Lung (tissue), 17 donors: ENCODE measurements at places on chromosomes 1 and 21. TPM values are rescaled to one million over a fixed set of nuclear protein-coding genes. Genes with fewer than 3 reads are reported as not detected.

Gene HSPG2
- polyA plus RNA-seq: 100 TPM

Gene DUSP23
- polyA plus RNA-seq: 244 TPM

Gene SLC44A5
- 0.10 TPM for polyA plus RNA-seq

Gene LIX1L
- polyA plus RNA-seq: 7.0 TPM

Gene CACNA1E
- polyA plus RNA-seq: 0.32 TPM

Gene IRF6
- polyA plus RNA-seq: 9.0 TPM

Gene EGLN1
- 13.4 TPM for polyA plus RNA-seq

Gene SELE
- polyA plus RNA-seq: 2.1 TPM

Gene INAVA
- 7.4 TPM for polyA plus RNA-seq

Gene LCE1E
- polyA plus RNA-seq: not detected

Gene JAM2
- 11.1 TPM for polyA plus RNA-seq

Gene TRIM67
- under 0.01 TPM for polyA plus RNA-seq

Gene FAM110D
- polyA plus RNA-seq: 3.1 TPM

Gene SLC5A9
- 2.4 TPM for polyA plus RNA-seq

GRCh38 chr1:169094897-169095569, 11.5 kb upstream of the ATP1B1 start:
- H3K4me3 ChIP-seq: no peak overlapping the region
- no peaks in the 10 kb centered on the region for H3K27me3 ChIP-seq
- no peaks in the 10 kb centered on the region for H3K36me3 ChIP-seq
- no peak overlapping the region for H3K27ac ChIP-seq
- no peaks in the 10 kb centered on the region for H3K4me1 ChIP-seq

GRCh38 chr1:78519446-78519845, 28.7 kb downstream of the PTGFR start:
- H3K36me3 ChIP-seq: no peaks in the 10 kb centered on the region
- no peak for DNase-seq
- H3K4me1 ChIP-seq: no peaks in the 10 kb centered on the region
- H3K4me3 ChIP-seq: no peak overlapping the region
- no peak overlapping the region for H3K27ac ChIP-seq

GRCh38 chr1:32958827-32959226, 5.8 kb downstream of the RNF19B start:
- no peak overlapping the region for H3K4me3 ChIP-seq
- no peak for DNase-seq
- peaks cover 2% of the 10 kb centered on the region for H3K36me3 ChIP-seq
- H3K27ac ChIP-seq: no peak overlapping the region
- peaks cover 4% of the 10 kb centered on the region for H3K4me1 ChIP-seq
- H3K27me3 ChIP-seq: no peaks in the 10 kb centered on the region

- H3K4me3 ChIP-seq: no peak overlapping the region
- peak; percentile 78 for DNase-seq
- H3K4me1 ChIP-seq: no peaks in the 10 kb centered on the region
- H3K27me3 ChIP-seq: no peaks in the 10 kb centered on the region
Measured at GRCh38 chr1:229258031-229258756, 12.7 kb upstream of the RAB4A start.

GRCh38 chr1:86018283-86018923, 138.2 kb downstream of the COL24A1 start:
- H3K4me3 ChIP-seq: no peak overlapping the region
- H3K36me3 ChIP-seq: peaks cover 10% of the 10 kb centered on the region
- no peaks in the 10 kb centered on the region for H3K4me1 ChIP-seq
- no peak overlapping the region for H3K27ac ChIP-seq

GRCh38 chr1:59561796-59562195, 253.0 kb upstream of the HOOK1 start:
- H3K27ac ChIP-seq: no peak overlapping the region
- no peaks in the 10 kb centered on the region for H3K36me3 ChIP-seq
- H3K4me1 ChIP-seq: no peaks in the 10 kb centered on the region
- H3K27me3 ChIP-seq: no peaks in the 10 kb centered on the region
- no peak overlapping the region for H3K4me3 ChIP-seq
- DNase-seq: no peak

- DNase-seq: peak; percentile 41
- no peak overlapping the region for H3K27ac ChIP-seq
- H3K4me1 ChIP-seq: no peaks in the 10 kb centered on the region
- no peak overlapping the region for H3K4me3 ChIP-seq
Measured at GRCh38 chr1:112263453-112263852, 132.6 kb upstream of the CTTNBP2NL start.

GRCh38 chr1:236142253-236143103, at the start of gene GPR137B:
Gene GPR137B, plus strand, starts transcription at chr1:236142539. Its CDS starts 84 bp downstream, at chr1:236142623.
- no peaks in the 10 kb centered on the region for H3K4me1 ChIP-seq
- peak within 1 kb of the TSS; percentile 57 for H3K4me3 ChIP-seq
- H3K36me3 ChIP-seq: no peaks in the 10 kb centered on the region
- H3K27ac ChIP-seq: peak within 1 kb of the TSS; percentile 67

GRCh38 chr1:51253691-51254090, 17.6 kb downstream of the RNF11 start:
- DNase-seq: no peak
- H3K27ac ChIP-seq: no peak overlapping the region
- H3K36me3 ChIP-seq: no peaks in the 10 kb centered on the region
- H3K4me1 ChIP-seq: peaks cover 4% of the 10 kb centered on the region
- no peaks in the 10 kb centered on the region for H3K27me3 ChIP-seq

GRCh38 chr1:24558902-24559791, 3.3 kb downstream of the NCMAP start:
- H3K27ac ChIP-seq: no peak overlapping the region
- H3K4me1 ChIP-seq: no peaks in the 10 kb centered on the region
- H3K36me3 ChIP-seq: no peaks in the 10 kb centered on the region
- H3K4me3 ChIP-seq: no peak overlapping the region
- no peaks in the 10 kb centered on the region for H3K27me3 ChIP-seq
- peak; percentile 42 for DNase-seq

DNA sequence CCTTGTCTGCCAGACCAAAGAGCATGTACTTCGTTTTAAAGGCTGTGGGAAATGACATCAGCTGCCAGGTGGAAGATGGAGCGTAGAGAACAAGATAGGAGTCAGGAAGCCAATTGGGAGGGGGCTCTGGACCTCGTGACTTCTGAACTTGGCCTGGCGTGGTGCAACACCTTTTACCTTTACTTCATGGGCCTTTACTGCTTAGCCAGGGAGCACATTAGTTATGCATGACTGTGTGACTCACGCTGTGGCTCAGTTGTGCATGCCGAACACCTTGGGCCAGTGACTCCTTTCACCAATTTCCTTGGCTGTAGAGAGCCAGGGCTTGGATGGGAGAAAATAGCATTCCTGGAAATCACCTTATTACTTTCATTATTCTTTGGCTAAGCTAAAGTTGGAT, 7.2 kb downstream of the XCL1 start:
- no peak overlapping the region for H3K27ac ChIP-seq
- no peaks in the 10 kb centered on the region for H3K27me3 ChIP-seq
- no peak for DNase-seq
- no peak overlapping the region for H3K4me3 ChIP-seq
- no peaks in the 10 kb centered on the region for H3K4me1 ChIP-seq
- no peaks in the 10 kb centered on the region for H3K36me3 ChIP-seq

DNA sequence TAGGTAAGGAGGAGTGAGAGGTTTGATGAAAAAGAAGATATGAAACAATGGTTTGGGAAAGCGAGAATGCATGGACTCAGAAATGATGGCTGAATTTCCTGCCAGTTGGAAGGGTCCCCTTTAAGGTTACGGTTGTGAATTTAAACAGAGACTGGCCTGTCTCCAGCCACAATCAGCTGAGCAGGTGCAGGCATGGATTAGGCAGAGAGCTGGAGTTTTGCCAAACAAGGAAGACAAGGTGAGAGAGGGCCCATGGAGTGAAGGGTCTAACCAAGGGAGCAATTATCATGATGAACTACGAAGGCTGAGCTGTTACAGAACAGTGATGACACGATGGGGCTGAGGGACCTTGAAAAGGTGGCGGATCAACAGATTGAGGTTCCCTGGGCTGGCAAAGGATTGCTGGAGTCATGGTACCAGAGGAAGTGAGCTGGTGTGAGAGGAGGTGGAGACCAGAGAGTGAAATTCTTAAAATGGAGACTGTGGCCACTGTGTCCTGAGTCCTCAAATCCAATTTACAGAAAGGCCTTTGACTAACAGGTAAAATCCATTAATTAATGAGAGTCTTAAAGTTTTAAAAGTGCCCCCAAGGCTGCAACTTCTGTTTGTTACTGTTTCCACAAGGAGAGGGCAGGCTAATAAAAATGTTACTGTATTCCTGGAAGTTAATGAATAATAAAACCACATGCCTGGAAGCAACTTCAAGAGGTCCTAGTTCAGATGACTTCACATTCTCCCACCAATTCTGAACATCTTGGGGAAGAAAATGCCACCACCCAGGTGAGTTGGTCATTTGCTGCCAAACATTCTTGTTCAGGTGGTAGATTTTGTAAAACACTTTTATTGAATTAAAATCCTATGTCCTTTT, 41.5 kb downstream of the LHX9 start:
- no peaks in the 10 kb centered on the region for H3K27me3 ChIP-seq
- H3K27ac ChIP-seq: no peak overlapping the region
- H3K36me3 ChIP-seq: no peaks in the 10 kb centered on the region

DNA sequence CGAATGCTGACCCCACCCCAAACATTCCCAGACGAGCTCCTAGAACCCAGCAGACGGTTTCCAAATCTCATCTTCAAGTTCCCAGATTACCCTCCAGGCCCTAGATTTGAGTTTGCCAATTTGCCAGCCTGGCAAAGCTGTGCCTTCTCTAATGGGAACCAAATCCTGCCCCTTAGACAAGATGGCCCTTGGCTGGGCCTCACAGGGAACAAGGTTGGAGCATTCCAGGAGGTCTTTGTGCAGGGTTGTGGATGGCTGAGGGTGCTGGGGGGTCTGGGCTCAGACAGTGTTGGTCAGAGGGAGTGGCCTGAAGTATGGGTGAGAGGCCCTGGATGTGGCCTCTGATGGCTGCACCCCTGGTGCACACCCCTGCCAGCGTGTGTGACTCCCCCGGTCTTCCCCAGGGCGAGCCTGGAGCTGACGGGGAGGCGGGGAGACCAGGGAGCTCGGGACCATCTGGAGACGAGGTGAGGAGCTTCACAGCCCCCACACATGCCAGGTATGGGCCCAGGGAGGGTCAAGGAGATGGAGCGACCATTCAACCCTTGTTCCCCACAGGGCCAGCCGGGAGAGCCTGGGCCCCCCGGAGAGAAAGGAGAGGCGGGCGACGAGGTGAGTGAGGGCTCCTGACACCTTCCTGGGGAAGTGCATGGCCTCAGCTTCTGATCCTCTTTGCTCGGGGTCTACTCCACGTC, 10.2 kb downstream of the COL6A1 start:
- H3K27ac ChIP-seq: no peak overlapping the region
- H3K4me3 ChIP-seq: no peak overlapping the region
- H3K27me3 ChIP-seq: no peaks in the 10 kb centered on the region
- no peak for DNase-seq
- H3K36me3 ChIP-seq: no peaks in the 10 kb centered on the region
- H3K4me1 ChIP-seq: no peaks in the 10 kb centered on the region

- no peaks in the 10 kb centered on the region for H3K4me1 ChIP-seq
- H3K36me3 ChIP-seq: peaks cover 15% of the 10 kb centered on the region
- H3K4me3 ChIP-seq: no peak overlapping the region
- no peak overlapping the region for H3K27ac ChIP-seq
- no peak for DNase-seq
Measured at GRCh38 chr1:15633756-15634420, 16.6 kb downstream of the DDI2 start.

DNA sequence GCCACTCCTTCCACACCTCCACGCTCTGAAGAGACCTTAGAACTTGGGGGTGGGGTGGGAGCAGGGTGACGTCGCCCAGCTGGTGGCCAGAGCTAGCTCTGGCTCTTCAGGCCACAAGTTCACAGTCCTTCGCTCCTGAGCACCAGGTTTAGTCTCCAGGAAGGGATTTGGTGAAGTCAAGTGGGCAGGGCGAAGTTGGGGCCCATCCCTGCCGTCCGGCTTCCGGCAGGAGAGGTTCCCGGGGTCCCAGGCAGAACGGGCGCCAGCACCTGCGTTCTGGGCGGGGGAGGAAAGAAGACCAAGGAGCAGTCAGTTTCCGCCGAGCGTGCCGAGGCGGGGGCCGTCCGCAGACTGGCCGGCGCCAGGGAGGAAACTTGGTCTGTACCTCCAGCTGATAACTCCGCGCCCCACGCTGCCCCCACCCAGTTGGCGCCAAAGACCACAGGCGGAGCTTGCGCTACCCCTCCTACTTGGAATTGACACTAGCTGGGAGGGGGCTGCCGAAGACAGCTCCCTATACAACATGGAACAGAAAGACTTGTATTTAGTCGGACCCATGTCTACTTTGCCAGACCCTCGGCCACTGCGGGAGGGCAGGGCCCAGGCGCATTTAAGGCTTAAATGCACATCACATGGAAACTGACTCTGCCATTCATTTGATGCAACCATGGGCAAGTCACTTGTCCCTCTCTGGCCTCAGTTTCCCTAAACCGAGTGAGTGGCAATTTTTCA, 995 bp downstream of the ID3 start:
- H3K4me3 ChIP-seq: peak overlapping the region; percentile 89
- peak; percentile 83 for DNase-seq
- H3K27me3 ChIP-seq: no peaks in the 10 kb centered on the region
- H3K4me1 ChIP-seq: peaks cover 75% of the 10 kb centered on the region

GRCh38 chr21:43585514-43585913, 73.8 kb downstream of the HSF2BP start:
- no peaks in the 10 kb centered on the region for H3K36me3 ChIP-seq
- H3K27me3 ChIP-seq: no peaks in the 10 kb centered on the region
- H3K4me3 ChIP-seq: no peak overlapping the region
- peaks cover 10% of the 10 kb centered on the region for H3K4me1 ChIP-seq
- no peak for DNase-seq

DNA sequence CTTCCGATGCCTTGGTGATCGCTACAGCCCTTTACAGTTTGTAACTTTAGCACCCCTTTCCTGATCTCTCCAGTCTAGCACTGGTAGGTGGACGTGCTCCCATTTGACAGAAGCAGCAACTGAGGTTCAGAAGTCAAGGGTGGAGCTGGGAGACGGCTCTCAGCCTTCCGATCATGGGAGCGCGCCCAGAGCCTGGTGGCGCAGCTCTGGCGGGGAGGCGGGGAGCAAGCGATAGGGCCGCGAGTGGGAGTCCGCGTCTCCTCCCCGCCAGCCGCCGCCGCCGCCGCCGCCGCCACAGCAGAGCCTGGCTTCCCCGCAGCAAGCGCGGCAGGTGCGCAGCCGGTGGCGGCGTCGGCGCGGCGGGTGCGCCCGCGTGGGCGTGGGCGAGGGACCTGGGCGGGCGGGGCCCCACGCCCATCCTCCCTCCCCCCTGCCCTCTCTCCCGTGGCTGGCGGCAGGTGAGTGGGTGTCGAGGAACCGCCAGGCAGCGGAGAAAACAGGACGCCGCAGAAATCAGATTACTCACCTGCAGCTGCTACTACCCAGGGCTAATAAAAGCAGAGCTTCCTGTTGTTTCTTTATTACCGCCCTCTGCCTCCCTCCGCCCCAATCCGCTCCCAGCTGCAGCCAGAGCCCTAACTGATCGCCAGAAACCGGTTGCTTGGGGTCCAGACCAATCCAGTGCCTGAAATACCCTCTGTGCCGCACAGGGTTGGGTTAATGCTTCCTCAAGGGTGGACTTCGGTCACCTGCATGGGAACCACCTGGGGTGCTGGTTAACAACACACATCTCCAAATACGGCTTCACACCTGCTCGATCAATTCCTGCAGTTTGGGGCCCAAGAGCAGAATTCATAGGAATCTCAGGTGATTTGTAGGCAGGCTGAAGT, 60.2 kb upstream of the ID3 start:
- peaks cover 23% of the 10 kb centered on the region for H3K27me3 ChIP-seq
- DNase-seq: no peak
- no peaks in the 10 kb centered on the region for H3K4me1 ChIP-seq
- H3K4me3 ChIP-seq: peak overlapping the region; percentile 7
